ENCODE measurements at places on chromosomes 16 and 17. TPM values are rescaled to one million over a fixed set of nuclear protein-coding genes. Genes with fewer than 3 reads are reported as not detected.

DNA sequence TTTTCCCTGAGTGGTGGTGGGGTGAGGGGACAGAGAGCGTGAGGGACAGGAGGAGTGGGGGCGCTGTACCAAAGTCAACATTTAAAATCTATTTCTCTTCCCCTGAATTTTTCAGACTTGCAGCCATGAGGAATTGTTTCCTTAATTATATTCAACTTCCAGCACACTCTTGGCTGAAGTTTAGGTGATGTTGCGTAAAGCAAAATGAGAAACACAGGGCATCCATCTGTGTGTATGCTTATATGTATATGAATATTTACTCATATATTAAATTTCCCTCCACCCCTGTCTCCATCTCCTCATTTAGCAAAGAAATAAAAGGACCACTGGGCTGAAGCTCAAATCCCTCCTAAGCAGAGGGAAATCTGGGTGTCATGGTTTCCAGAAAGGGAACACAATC lies 218.1 kb downstream of the XYLT1 start:
- peak overlapping the region; percentile 19 for H3K27ac ChIP-seq
- no peak for DNase-seq
- no peaks in the 10 kb centered on the region for H3K36me3 ChIP-seq
- H3K27me3 ChIP-seq = no peaks in the 10 kb centered on the region
- peaks cover 10% of the 10 kb centered on the region for H3K4me1 ChIP-seq
- H3K4me3 ChIP-seq = no peak overlapping the region

GRCh38 chr17:39981766-39982375 lies 1.3 kb downstream of the PSMD3 start:
- peak overlapping the region; percentile 97 for H3K4me3 ChIP-seq
- H3K36me3 ChIP-seq = peaks cover 3% of the 10 kb centered on the region
- peaks cover 19% of the 10 kb centered on the region for H3K4me1 ChIP-seq

GRCh38 chr16:82655072-82655714 lies 28.4 kb downstream of the CDH13 start:
- peak overlapping the region; percentile 88 for H3K4me3 ChIP-seq
- H3K36me3 ChIP-seq = no peaks in the 10 kb centered on the region
- H3K4me1 ChIP-seq = peaks cover 66% of the 10 kb centered on the region
- no peaks in the 10 kb centered on the region for H3K27me3 ChIP-seq
- DNase-seq = peak; percentile 52

DNA sequence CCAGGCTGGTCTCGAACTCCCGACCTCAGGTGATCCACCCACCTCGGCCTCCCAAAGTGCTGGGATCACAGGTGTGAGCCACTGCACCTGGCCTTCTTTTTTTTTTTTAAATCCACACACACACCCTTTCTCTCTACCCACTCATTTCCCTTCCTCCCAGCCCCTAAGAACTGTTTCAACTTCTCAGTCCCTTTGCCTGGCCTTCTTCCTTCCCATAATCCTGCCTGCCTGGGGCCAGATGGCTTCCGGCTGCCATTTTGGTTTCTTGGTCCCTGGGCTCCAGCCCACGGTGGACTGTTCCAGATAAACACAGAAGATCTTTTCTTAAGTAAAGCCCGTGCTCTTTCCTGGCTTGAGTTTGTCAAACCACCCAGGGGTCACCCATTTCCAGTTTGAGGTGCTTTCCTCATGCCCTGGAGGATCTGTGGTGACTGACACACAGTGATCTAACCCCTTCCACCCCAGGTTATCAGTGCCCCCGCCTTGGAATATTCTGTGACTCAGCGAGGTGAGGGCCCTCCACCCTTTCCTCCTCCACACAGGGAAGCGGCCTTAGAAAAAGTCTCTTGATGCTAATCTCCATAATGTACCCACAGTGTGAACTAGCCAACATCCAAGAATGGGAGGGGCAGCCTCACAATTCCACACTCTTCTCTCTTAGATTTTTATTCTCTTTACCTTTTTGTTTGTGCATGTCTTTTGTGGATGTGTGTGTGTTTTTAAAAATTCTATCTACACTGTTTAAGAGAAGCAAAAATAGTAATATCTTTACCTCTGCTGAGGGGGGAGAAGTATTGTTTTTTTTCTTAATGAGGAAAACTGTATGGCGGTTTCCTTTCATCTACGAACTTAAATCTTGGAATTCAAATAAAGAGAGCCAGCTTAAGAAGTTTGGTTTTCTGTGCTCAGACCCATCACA lies 60.0 kb downstream of the CRISPLD2 start:
- H3K4me1 ChIP-seq = peaks cover 2% of the 10 kb centered on the region
- H3K36me3 ChIP-seq = peaks cover 8% of the 10 kb centered on the region
- peaks cover 10% of the 10 kb centered on the region for H3K27me3 ChIP-seq
- no peak overlapping the region for H3K4me3 ChIP-seq
- DNase-seq = no peak

The PCGF2 gene
- not detected for total RNA-seq

The KRT36 gene
- total RNA-seq = not detected

The EMP2 gene
- total RNA-seq = not detected

The TBKBP1 gene
- total RNA-seq = 2.4 TPM

The PDE6G gene
- total RNA-seq = 0.50 TPM

The SLC38A8 gene
- not detected for total RNA-seq

All from T-helper 17 cell (primary cell).